ENCODE measurements at places on chromosomes 11 and 22.

- DNase-seq, result peak; percentile 18
Observed at GRCh38 chr11:61626580-61627380, 45.9 kb upstream of the SYT7 start.

GRCh38 chr22:29992341-29993275 is 87.7 kb upstream of the HORMAD2 start:
- peak; percentile 75 for DNase-seq

- DNase-seq, result no peak
Observed at GRCh38 chr11:8093931-8094575, 13.0 kb downstream of the TUB start.

- DNase-seq, result no peak
Observed at GRCh38 chr11:131661132-131661531, 290.7 kb downstream of the NTM start.

GRCh38 chr11:127875131-127875530 is 712.2 kb downstream of the ETS1 start:
- DNase-seq, result peak; percentile 6

DNA sequence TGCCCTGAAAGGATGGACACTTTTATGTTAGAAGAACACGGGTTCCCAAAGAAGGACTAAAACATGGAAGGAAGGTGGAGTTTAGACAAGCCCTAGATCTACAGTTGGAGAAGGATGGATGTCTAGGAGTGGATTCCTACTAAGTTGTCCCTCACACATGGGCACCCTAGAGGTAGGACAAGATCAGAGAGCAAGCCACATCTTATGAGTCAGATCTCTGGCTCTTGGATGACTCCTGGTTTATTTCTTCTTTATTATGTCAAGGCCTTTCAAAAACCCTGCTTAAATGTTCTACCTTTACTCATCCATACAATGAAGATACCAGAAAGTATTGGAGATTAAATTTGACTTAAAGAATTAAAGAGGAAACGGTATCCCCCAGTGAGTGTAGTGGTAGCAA is 34.4 kb downstream of the PRCP start:
- no peak for DNase-seq

- DNase-seq, result no peak
Observed at GRCh38 chr11:60831501-60832079, 10.3 kb upstream of the CCDC86 start.

DNA sequence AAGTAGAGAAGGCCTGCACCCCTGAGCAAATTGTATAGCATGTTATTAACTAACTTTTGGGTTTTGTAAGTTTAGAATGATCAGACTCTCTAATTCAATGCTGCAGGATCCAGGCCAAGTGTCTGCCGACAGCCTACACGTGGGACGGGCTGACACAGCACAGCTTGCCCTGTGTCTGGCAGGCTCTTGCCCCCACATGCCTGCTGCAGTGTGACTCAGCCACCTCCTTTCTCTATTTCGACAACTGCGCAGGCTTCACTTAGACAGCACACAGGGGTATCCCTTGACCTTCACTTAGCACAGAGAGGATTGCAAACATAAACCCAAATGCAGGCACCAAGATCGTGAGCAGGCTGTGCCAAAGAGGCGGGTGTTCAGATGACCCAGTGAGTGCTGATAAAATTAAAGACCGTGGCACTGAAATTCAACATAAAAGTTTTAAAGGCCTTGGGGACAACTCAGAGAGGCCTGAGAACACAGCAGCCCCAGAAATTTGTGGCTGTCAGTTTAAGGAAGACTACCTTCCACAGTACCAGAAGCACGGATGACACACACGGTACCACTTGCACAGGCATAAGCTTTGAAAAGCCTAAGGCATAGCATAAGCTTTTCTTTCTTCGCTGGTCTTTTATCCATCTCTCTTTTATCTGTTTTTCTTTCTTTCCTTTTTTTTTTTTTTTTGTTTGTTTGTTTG is 37.8 kb downstream of the SCN3B start:
- DNase-seq, result no peak

- DNase-seq, result no peak
Observed at GRCh38 chr11:9660886-9661285, 3.0 kb upstream of the SWAP70 start.

GRCh38 chr11:19366992-19367709 is 126.4 kb upstream of the E2F8 start:
- no peak for DNase-seq

DNA sequence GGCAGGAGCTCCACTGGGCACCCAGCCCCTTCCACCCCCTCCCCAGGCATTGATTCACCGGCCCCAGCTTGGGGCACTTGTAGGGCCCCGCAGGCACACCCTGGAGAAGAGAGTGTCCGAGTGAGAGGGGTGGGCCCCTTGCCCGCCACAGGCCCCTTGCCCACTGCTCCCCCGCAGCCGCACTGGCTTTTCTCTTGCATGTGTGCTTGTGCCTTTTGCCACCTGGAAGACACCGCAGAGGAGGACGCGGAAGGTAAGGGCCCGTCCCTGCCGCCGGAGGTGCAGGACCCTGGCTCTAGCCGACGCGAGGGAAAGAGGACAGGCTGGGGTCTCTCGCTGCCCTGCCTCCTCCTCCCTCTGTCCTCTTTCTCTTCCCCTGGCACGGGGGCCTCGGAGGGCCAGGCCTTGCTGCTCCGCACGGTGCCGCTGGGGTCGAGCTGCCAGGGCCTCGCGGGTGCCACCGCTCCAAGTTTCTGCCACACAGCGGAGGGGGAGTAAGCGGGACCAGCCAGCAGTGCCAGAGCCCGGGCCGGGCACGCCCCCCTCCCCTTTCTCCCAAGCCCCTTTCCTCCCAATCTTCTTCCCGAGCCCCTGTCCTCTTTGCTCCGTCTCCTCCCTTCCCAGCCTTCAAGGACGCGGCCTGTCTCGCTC is 9.5 kb downstream of the TNNT3 start:
- DNase-seq, result no peak

- DNase-seq, result no peak
Observed at GRCh38 chr11:7257724-7258123, 6.0 kb downstream of the SYT9 start.

DNA sequence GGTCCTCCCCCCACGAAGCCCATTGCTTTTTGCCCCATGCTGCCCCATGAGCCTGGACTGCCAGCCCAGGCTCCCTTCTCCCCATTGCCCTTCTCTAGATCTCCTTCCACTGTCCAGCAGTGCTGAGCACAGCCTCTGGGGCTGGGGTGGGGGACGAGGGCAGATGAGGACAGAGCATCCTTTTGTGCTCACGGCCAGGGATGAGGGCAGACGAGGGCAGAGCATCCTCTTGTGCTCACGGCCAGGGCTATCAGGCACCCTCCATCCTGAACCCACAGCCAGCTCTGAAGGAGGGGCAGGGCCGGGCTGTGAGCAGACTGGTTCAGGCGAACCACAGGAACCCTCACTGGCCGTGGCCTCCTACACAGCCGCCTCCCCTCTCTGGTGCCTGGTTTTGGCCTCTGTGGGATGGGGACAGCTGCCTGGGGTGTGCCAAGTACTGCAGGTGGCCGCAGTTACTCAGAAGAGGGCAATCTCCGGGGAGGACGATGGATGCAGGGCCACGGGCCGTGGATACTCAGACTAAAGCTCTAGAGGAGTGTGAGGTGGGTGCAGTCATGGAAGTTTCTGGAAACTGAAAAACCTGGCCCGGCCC is 1258.8 kb downstream of the BRD1 start:
- DNase-seq, result no peak

- no peak for DNase-seq
Observed at GRCh38 chr22:47849576-47849975, 1087.1 kb downstream of the TBC1D22A start.

DNA sequence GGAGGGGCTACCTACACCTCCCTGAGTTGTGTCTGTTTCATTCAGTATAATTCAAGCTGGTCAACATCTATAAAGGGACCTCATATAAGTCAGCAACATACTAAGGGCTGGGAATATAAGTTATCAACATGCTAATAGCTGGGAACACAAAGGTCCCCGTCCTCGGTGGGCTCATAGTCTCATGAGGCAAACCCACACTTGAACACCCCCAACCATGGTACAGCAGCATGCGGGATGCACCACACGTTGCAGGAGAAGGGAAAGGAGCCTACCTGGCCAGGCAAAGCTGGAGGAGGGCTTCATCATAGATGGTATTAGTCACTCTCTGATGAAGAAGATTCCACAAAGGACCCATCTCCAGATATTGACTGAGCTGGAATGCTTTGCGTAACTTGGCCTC is 561.8 kb upstream of the B3GAT1 start:
- no peak for DNase-seq

DNA sequence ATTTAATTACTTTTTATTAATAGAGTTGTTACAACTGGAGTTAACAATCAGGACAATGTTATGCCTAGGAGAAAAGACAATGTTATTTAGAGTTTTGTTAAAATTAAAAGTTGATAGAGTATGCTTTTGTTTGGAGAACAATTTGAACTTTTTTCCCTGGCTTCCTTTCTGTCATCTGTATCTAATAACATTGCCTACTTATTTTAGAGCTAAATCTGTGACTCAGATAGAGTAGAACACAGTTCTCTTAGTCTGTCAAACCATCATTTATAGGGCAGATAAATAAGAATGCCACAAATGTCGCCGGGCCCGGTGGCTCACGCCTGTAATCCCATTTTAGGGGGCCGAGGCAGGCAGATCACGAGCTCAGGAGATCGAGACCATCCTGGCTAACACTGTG is 28.9 kb upstream of the YAP1 start:
- no peak for DNase-seq

DNA sequence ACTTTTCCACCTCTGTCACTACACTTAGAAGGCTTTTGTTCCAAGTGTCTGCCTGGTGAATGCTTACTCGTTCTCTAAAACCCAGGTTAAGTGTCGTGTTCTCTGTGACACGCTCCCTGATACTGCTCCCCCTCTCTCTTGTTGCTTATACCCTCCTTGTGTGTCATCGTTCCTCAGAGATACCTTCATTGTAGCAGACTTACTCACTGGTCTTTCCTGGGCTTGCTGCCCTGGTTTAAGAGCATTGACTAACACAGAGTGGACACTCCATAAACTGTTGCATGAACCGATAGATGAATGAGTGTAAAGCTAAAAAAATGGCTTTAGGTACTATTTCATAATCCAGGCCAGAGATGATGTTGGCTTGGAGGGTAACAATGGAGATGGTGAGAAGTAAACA is 171.3 kb downstream of the GRIK4 start:
- DNase-seq, result no peak

GRCh38 chr11:130536106-130537040 is 87.9 kb downstream of the ADAMTS15 start:
- DNase-seq, result no peak

DNA sequence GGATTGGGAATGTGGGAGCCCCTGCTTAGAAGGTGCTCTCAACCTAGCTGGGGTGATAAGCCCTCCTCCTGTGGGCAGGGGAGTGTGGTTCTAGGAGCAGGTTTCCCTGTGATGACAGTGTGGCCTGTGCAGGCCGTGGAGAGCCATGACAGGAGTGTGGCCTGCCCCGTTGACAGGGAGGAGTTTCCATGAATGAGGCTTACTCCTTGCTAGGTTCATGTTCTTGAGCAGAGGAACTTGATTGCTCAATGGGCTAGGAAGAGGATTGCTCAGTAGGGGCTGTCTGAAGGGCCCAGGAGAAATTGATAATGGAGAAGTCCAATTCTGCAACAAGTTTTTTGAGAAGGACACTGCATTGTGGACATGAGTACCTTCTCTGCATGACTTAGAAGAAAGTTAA is 92.0 kb downstream of the PPP6R3 start:
- no peak for DNase-seq

DNA sequence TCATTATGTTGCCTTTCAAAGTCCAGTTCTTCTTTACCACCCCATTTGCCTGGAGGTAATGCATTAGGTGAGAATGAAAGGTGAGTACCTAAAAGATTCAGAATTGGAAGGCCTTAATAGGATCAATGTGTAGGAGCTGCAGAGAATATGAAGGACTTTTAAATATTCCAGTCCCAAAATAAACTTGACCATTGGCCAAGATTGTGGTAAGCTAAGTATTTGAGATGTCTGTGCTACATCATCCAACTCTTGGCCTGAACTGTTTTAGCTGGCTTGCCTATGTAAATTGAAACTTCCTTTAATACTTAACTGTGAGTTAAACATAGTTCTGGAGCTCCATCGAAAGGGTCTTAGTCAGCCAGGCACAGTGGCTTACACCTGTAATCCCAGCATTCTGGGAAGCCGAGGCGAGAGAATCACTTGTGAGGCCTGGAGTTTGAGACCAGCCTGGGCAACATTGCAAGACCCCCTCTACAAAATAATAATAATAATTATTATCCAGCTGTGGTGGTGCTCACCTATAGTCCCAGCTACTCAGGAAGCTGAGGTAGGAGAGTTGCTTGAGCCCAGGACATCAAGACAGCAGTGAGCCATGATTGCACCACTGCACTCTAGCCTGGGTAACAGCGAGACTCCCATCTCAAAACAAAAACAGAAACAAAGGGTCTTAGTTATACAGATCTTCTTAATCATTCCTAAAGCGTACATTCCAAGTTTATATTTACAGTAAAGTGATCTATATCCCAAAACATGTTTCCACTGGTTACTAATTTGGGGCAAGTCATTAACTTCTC is 29.8 kb downstream of the MTMR3 start:
- DNase-seq, result no peak

DNA sequence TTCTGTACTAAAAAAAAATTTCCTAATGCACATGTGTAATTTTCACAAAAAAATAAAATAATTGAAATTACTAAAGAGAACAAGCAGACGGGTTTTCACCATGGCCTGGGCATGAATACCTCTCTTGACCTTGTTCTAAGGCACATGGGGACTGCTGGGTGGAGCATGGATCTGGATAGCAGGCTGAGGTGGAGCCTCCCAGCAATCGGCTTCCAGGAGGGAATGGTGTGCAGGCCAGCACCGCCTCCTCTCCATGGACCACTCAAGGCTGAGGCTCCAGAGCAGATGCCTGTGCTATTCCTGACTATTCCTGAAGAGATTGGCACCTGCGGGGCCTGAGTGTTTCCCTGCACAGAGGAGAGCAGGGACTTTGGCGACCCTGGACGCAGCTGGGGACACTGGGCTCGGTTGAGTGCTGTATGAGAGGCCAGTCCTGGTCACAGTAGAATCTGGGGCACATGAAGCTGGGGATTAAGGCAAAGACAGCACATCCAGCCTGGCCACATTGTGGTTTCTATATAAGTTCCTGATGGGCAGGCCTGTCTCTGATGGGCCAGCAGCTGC is 963.6 kb downstream of the BRD1 start:
- no peak for DNase-seq

GRCh38 chr11:131689049-131689925 is 318.9 kb downstream of the NTM start:
- DNase-seq, result no peak

GRCh38 chr11:115665175-115665821 is 161.1 kb upstream of the CADM1 start:
- DNase-seq, result no peak

- DNase-seq, result peak; percentile 1
Observed at GRCh38 chr11:44629732-44630345, 64.4 kb downstream of the CD82 start.

- no peak for DNase-seq
Observed at GRCh38 chr11:65208785-65209710, 27.3 kb downstream of the CAPN1 start.

- no peak for DNase-seq
Observed at GRCh38 chr11:70109006-70109405, 30.9 kb downstream of the ANO1 start.

DNA sequence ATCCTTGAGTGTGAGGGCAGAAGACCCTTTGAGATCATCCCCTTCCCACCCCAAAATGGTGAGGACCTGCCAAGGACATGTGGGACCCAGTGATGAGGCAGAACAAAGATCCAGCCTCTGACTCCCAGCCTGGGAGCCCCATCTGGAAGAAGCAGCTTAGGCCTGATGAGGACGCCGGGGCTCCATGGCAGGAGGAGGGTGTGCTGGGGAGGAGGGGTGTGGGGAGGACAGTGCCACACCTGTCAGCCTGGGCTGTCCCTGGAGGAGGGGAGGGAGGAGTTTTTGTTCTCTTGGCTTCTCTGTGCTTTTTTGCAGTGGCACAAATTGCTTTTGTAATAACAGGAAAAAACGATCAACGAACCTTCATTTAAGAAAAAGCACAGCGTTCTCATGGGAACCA is 44.4 kb upstream of the DAGLA start:
- DNase-seq, result no peak

All from SJCRH30 (cell line).